ENCODE measurements at places on chromosomes 13 and 19.

DNA sequence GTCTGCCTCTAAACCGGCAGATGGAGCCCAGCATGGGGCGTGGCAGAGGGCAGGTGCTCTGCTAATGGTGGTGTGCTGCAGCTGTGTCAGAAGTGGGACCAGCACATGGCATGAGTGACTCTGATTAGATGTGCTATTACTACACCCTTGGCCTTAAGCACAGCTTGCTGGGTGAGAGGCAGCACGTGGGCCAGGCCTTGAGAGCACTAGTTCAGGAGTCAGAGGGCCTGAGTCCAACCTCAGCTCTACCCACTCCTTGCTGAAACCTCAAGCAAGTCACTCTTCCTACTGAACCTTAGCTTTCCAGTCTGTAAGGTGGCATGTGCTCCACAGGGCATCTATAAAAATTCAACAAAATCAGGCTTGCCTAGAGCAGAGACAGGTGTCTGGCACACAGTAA is 22.7 kb downstream of the AKT2 start:
- no peak for DNase-seq

DNA sequence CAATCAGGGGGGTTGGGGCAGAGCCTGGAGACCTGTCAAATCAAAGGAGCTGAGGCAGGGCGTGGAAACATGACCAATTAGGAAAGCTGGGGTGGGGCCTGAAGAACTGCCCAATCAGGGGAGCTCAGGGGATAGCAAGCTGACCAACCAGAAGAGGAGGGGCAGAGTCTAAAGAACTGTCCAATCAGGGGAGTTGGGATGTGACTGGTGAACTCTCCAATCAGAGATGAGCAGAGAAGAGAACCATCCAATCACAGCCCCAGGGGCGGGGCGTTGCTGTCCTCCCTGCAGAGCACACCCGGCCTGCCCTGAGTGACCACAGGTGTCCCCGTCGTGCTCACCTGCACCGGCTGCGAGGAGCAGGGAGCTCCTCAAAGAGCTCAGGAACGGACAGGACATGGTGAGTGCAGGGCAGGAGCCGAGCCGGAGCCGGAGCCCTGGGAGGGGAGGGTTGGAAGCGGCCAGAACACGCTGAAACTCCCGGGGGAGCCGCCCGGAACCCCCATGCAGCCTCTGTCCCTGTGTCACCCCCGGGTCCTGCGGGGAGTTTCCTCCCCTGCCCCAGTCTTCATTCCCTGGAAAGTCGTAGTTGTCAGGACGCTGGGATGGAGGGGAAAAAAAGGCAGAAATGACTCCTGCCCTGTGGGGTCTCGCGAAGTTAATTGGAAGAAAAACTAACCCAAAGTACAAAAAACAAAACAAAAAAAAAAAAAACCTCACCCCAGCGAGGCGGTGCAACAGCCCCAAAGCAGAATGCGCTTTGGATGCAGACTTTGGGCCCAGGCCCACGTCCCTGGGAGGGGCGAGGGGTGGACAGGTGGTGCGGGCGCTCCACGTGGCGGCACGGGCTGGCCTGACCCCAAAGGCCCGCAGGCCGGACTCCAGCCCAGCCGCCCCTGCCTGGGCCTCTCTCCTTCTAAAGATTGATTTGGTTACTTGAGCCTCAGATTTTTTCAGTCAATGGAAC is at the start of gene ZNF556:
Gene ZNF556, plus strand, starts transcription at position 311 of the 967 bp plus-strand sequence. Its CDS starts 87 bp downstream, at position 398.
- no peak for DNase-seq

- peak; percentile 30 for DNase-seq
These were observed 9.7 kb downstream of the BCKDHA start for GRCh38 chr19:41407271-41407670.

DNA sequence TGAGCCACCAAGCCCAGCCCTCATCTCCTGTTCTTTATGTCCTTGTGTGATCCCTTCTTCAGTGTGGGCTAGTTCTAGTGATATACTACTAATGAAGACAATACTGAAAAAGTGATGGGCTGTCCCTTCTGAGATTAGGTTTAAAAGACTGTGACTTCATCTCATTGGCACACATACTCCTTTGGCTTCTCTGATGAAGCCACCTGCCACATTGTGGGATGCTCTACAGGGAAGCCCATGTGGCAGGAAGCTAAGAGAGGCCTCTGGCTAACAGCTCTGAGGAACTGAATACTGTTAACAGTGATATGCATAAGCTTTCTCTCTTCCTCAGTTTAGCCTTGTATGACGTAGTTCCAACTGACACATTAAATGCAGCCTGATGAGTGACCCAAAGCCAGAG is 13.6 kb downstream of the CSNK1A1L start:
- no peak for DNase-seq

DNA sequence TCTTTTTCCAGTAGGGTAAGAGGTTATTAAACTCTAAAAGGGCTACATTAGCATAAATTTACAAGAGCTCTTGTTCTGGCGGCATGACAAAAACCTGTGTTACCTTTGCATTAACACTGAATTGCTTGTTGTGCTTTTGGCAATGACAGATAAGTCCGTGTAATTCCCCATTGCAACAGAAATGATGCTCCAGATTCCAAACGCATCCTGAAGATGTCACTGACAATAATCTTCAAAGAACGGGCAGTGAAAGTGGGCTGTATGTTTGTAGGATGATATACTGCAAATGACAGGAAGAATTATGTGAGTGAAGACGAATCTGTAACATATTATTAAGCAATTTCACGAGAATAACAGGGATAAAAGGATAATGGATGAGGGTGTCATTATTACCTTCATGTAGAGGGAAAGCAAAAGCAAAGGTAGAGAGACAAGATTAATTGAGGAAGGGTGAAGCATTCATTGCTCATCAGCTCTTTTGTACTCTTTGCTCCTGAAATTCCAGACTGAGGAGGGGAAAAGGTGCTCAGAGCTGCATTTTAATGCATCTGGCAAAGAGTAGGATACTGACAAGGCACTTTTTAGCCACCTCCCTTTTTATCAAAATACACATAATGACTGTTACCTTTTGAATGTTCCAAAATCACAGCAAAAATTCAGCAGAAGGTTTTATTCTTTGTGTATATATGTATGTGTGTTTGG is 38.5 kb upstream of the MAB21L1 start:
- DNase-seq = no peak

DNA sequence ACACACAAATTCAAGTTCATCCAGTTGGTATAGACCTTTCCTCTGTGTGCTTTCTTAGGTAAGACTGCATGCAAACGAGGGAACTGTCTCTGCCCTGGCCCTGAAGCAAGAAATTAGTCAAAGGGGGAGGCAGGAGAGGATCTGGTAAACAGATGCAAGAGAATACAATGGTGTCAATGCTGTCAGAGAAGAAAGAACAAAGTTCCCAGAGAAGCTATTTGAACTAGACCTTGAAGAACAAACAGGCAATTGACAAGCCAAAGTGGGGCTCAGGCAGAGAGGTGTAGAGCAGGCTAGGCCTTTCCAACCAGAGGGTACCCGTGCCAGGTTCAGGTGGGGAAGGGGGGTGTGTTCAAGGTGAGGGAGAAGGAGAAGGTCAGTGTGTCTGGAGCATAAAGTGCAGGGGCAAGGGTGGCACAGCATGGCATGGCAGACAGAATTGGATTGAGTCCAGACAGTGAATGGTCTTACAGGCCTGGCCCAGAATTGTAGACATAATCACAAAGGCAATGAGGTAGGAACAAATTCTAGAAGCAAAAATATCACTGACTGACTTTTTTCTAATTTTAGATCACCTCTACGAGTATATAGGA is 95.0 kb upstream of the STARD13 start:
- DNase-seq = no peak

- DNase-seq = peak; percentile 66
These were observed 33.4 kb downstream of the ZNF45 start for GRCh38 chr19:43901395-43902390.

DNA sequence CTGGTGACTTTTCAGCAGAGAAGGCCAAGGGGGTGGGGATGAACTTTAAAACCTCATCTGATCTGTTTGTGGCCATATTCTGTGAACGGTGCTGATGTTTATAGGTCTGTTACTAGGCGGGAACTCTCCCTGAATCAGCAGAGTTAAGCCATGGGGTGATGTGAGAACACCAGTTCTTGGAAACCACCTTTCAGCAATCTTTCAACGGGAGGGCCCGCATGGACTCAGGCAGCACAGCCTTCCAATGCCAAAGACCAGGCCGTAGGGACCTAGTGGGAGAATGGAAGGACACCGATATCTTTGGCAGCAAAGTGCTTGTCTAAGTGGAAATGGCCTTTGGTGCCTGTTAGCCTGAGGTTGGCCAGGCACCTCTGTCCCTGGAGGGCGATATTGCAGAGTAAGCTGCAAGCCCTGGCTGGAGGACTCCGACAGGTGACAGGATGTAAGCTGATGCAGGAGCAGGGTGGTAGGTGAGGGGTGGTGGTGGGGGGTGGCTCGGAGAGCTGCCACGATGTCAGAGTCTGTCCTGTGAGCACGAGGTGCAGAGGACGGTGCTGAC is 57.0 kb downstream of the ERCC5 start:
- DNase-seq = no peak

GRCh38 chr19:33366127-33366526 is 7.4 kb upstream of the CEBPG start:
- no peak for DNase-seq

DNA sequence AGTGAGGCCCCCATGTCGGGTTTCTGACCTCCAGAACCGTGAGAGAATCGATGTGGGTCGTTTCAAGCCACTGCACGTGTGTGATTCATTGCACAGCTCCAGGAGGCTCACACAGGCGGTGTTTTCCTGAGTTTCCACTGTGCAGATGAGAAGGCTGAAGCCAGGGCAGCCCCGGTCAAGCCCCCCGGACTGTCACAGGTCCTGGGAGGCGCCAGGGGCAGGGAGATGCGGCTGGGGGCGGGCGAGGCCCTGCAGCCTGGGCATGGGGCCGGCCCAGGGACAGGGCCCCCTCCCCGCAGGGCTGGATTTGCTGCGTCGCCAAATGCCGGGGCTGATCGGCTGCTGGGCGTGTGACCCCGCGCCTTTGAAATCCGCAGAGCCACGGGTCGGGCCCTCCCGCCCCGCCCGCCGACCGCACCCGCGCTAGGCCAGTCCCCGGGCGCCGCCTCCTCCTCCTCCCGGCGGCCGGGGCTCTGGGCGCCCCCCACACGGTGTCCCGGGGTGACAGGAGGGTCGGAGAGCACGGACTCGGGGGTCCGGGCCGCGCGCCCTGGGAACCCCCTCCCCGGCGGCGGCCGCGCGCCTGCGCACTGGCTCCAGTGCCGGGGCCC is 9.9 kb upstream of the MKNK2 start:
- peak; percentile 35 for DNase-seq

- DNase-seq = peak; percentile 15
These were observed 64.9 kb upstream of the MED4 start for GRCh38 chr13:48159826-48160225.
